Mammary epithelial cell (primary cell): ENCODE measurements at places on chromosomes 6 and 20.

- DNase-seq: no peak
Observed at GRCh38 chr6:100432136-100432535, 32.6 kb downstream of the SIM1 start.

DNA sequence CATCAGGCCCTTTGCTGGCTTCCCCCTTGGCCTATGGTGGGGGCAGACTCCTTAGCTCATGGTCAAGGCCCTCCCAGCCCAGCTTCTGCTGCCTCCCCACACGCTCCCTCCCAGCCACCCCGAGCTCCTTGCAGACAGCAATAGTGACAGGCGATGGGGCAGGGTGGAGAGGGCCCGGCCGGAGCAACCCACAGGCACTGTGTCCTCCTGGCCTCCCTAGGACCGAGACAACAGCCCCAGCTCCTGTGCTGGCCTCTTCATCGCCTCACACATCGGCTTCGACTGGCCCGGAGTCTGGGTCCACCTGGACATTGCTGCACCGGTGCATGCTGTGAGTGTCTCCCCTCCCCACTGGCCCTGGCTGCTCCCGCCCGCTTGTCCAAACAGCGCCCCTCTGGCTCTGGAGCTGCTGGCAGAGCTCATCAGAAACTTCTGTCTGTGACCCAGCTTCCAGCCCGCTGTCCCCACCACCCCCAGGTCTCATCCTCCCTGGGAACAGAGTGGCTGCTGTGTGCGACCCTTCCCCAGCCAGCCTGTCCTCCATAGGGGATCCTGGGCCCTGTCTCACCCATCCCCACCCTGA is 21.8 kb downstream of the NPEPL1 start:
- DNase-seq: no peak

DNA sequence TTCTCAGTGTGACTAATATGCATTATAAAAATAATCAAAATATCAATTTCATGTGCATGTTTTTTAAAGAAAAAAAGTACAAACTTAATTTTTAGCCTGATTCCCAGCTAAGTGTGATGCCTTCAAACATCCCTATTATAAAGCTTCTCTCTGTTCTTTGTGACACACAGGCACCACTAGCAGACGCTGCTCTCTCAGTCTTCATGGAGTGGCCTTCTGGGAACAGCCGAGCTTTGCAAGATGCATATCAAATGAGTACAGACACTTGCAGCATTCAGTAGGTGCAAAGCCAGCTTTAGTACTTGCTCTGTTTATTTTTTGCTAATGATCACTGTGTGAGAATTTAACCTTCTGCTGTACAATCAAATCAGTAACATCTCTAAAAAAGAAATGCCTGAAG is 340.0 kb downstream of the ADGRB3 start:
- DNase-seq: no peak

DNA sequence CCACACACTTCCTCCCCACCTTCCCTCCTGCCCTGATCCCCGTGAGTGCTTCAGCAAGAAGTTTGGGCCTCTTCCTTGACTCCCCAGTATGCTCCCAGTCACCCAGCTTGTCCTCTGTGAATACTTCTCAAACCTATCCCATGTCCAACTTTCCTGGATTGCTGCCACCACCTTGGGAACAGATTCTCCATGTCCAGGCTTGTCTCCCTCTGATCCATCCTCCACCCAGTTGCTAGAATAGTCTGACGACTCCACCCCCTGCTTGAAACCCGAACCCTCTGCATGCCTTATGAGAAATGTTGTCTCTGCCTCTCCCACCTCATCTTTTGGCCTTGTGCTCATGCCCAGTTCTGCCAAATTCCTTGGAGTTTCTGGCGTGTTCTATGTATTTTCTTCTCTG is 108.0 kb downstream of the PPP1R14C start:
- DNase-seq: peak; percentile 99

DNA sequence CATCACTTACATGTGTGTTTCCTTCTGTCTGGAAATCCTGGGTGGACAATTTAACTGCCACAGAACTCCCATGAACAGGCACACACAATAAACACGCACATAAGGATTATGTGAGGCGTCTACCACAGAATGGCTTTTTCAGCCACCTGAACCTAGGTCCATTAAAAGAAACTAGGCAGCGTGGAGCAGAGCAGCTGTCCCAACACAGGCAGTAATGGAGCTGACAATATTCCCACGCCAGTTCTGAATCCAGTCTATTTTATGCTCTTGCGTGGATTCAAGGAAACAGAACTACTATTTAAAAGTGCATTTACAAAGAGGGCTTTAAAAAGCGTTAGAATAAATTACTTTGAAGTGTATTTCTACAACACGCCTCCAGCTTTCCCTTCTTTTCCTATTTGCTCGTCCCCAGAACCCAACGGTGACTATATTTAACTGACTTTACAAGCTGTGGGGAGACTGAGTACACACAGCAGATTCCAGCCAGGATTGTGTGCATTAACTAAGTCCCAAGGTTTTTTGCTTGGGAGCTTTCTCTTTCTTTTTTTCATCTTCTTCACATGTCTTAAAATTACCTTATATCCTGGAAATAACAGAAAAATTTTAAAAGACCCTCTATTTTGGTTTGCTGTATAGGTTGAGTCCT is 95.9 kb downstream of the GMDS start:
- DNase-seq: no peak

DNA sequence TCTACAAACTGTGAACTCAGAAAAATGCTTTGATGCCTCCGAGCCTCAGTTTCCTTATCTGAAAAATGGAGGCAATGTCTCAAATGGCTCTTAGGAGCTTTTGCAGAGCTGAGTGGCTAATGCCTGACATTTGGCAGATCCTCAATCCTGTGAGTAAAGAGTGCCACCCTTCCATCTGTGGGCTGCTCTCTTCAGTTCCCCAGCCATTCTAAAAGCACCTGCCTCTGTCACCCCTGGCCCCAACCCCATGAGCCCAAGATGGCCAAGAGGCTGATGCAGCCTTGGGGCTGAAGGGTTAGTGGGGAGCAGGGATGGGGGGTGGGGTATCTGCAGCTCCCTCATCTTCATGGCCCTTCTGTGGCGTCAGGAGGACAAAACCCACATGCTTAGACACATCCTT is 14.5 kb upstream of the GUCA1A start:
- DNase-seq: no peak

DNA sequence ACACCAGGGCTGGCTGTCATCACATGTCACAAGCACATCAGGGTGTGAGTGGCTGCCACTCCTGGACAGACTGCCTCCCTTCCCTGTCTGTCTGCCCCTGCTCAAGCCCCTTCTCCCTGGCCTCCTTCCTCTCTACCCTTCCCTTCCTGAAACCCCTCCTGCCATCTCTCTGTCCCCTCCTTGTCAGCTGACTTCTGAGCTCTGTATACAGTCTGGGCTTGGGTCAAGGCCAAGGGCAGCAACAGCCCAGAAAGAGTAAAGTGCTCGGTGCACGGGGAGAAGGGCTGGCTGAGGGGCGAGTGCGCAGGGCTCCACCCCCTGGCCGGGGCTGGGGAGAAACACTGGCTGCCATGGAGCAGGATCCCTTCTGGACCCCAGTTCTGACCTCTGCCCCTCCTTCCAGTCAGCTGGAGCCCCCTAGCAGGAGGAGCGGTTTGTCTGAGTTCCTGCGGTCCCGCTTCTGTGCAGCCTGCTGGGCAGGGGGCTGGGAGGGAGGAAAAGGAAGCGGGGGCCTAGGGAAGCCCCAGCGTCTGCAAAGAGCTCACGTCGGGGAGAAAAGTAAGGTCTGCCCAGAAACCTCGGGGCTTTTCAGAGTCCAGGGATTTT is 2.0 kb downstream of the LKAAEAR1 start:
- no peak for DNase-seq

DNA sequence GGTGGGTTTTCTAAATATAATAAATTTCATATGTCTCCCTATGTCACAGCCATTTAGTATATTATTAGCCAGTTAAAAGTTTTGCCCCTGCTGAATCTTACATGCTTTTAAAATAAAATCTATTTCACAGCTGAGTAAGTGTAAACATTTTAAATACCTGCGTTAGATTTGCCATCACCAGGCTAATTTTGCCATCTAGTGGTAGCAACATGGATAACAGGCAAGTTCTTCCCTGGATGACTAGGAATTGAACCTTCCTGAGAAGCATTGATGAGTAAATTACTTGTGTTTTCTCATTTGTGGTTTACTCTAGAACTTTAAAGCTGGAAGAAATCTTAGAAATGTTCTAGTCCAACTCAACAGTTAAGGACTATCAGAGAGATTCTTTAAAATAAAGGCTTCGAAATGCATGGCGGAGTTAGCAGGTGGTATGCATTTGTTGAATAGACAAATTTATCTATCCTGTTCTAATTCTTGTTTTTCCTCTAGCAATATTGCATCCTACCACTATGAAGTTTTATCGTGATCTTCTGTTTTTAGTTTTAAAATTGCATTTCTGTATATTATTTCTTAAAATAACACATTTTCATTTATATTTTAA is 2.6 kb downstream of the PRSS35 start:
- peak; percentile 48 for DNase-seq

DNA sequence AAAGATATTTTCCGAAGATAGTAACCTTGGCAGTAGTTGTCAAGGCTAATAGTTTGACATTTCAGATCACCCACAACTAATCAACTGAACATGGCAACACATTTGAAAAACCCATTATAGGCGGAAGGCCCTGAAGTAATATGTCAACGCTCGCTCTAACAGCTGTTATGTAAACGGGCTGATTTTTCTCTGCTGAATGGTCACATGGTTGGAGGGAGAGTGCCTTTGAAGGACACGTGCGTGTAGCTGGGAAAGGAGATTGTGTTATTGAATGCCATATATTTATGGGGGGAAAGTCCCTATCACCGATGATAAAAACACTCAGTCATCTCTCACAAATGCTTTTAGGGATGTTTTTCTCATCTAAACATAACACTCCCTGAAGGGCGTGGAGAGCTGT is 160.0 kb upstream of the RALGAPA2 start:
- DNase-seq: no peak

GRCh38 chr20:62337558-62338293 is 29.4 kb downstream of the LAMA5 start:
- no peak for DNase-seq

- peak; percentile 42 for DNase-seq
Observed at GRCh38 chr6:90144396-90144795, 152.2 kb downstream of the BACH2 start.

DNA sequence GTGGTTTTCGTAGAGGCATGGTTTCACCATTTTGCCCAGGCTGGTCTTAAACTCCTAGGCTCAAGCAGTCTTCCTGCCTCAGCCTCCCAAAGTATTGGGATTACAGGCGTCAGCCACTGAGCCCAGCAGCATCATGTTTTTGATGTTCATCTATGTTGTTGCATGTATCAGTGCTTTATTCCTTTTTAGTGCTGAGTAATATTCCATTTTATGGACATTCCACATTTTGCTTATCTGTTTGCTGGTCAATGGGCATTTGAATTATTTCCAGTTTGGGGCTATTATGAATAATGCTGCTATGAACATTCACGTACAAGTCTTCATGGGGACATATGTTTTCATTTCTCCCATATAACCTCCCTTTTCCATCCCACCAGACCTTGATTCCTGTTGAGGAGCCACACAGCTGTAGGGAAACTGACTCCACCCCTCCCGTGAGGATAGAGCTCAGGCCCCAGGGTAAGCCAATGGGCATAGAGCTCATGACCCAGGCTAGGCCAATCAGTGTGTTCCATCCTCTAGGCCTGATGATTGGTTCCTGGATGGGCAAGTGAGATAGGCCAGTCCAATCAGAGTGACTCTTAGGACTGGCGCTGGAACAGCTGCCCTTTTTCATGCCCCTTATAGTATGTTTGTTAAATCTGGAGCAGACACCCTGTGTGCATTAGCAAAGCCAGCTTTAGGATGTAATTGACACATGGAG is 49.5 kb downstream of the DLGAP4 start:
- DNase-seq: no peak

DNA sequence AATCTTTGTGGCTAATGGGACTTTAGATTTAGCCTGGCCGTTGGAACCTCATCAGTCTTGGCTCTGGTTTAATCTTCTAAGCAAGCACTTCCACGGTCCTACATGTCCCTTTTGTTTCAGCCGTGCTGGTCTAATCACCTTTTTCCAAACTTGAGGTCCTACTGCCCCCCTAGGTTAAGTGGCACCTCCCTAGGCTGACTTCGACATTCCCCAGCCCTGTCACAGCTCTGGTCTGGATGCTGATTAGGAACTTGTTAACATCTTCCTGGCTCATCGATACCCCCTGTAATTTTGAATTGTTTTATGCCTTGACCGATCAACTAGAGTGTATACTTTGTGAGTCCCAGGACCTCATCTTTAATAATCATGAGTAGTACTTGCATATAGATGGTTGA is 56.6 kb downstream of the OTOR start:
- DNase-seq: no peak

- DNase-seq: no peak
Observed at GRCh38 chr6:151630387-151630786, 136.6 kb downstream of the CCDC170 start.

DNA sequence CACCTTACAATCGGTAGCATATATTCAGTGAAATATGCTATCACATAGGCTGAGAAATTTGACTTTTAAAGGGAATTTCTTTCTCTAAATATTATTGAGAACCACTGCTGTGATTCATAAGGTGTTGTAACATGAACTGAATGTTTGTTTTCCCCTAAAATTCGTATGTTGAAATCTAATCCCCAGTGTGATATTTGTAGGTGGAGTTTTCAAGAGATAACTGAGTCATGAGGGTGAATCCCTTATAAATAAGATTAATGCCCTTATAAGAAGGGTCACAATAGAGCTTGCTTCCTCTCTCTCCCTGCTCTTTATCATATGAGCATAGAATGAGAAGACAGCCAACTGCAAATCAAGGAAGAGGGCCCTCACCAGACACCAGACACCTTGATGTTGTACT is 64.8 kb downstream of the LMBRD1 start:
- DNase-seq: no peak

DNA sequence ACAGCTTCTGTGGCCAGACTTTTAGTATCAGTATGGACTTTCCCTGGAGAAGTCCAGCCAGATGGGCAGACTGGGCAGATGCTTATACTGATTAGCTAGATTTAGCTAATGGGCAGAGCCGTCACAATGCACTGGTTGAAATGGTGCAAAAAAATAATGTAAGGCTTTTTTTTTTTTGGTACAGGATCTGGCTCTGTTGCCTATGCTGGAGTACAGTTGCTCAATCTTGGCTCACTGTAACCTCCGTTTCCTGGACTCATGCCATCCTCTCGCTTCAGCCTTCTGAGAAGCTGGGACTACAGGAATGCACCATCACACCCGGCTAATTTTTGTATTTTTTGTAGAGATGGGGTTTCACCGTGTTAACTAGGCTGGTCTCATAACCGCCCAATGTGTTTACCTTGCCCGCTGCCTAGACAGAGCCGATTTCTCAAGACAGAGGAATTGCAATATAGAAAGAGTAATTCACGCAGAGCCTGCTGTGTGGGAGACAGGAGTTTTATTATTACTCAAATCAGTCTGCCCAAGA is 16.4 kb upstream of the KIFC1 start:
- DNase-seq: peak; percentile 73

DNA sequence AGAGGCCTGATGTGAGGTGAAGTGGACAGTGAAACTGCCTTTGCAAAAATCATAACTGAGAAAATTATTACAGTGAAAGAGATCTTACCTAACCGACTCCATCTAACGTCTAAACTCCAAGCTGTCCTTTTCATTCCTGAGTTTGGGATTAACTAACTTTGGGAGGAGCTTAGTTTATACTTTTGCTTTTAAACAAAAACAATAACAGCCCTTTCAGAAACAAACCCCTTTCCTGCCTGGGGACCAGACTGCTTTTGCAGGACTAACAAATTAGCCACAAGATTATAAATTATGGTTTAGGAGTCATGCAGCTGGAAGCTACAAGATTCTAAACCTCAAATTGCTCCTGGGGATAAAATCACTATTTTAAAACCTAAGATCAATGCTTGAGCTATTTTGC is 38.6 kb upstream of the HFE start:
- DNase-seq: no peak

- no peak for DNase-seq
Observed at GRCh38 chr6:31701666-31702404, 1.3 kb downstream of the ABHD16A start.

- DNase-seq: no peak
Observed at GRCh38 chr6:162363757-162364156, 363.8 kb downstream of the PRKN start.
